Muscle of leg (tissue), 16 donors: ENCODE measurements at places on chromosomes 4 and X. TPM values are rescaled to one million over a fixed set of nuclear protein-coding genes. Genes with fewer than 3 reads are reported as not detected.

The CRMP1 gene
- total RNA-seq = 6.9 TPM

The BTC gene
- 7.1 TPM for total RNA-seq

The CC2D2A gene
- 20.8 TPM for total RNA-seq

DNA sequence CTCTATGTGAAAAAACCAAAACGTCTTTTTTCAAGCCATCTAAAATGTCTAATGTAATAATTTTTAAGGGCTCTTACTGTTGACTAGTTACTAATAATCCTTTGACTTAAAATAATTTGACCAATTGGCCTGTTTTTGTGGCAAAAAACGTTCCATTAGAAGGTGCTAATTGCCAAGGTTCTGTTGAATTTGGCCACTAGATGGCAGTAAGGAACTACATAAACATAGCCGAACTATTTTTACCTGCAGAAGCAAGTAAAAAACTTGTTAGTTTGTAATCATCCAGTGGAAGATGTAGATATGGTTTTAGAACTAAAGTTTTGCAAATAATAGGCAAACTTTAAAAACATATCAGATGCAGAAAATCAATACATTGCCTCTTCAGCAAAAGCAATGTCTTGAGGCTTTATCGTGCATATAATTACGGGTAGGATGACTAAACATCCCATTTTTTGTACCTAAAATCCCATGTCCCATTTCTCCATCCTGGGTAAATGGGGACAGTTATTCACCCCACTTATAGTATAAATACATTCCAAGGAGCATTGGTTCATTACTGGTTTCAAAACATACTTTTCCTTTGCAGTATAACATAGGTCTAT is 57.6 kb downstream of the PROM1 start:
- DNase-seq = peak; percentile 69

- DNase-seq = peak; percentile 67
These were observed 70.7 kb downstream of the DOCK11 start for GRCh38 chrX:118566359-118566758.

DNA sequence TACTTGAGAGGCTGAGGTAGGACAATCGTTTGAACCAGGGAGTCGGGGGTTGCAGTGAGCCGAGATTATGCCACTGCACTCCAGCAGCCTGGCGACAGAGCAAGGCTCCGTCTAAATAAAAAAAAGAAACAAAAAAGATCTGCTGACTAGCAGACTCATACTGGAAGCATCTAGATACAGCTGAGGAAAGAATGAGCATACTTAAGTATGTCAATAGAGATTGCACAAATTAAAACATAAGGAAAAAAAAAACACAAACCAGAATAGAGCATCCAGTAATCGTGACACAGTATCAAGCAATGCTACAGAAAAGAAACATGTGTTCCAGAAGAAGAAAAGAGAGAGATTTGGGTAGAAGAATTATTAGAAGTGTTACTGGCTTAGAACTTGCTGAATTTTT is 105.5 kb upstream of the SPOCK3 start:
- DNase-seq = no peak
